ENCODE measurements at places on chromosomes 13 and 19.

GRCh38 chr19:55677572-55678028 lies 2.6 kb downstream of the EPN1 start:
- no peak for DNase-seq

GRCh38 chr13:43377149-43377548 lies 353.8 kb downstream of the DNAJC15 start:
- DNase-seq, result no peak

- DNase-seq, result no peak
Measured at GRCh38 chr19:11673608-11674041, 65.1 kb downstream of the ZNF823 start.

DNA sequence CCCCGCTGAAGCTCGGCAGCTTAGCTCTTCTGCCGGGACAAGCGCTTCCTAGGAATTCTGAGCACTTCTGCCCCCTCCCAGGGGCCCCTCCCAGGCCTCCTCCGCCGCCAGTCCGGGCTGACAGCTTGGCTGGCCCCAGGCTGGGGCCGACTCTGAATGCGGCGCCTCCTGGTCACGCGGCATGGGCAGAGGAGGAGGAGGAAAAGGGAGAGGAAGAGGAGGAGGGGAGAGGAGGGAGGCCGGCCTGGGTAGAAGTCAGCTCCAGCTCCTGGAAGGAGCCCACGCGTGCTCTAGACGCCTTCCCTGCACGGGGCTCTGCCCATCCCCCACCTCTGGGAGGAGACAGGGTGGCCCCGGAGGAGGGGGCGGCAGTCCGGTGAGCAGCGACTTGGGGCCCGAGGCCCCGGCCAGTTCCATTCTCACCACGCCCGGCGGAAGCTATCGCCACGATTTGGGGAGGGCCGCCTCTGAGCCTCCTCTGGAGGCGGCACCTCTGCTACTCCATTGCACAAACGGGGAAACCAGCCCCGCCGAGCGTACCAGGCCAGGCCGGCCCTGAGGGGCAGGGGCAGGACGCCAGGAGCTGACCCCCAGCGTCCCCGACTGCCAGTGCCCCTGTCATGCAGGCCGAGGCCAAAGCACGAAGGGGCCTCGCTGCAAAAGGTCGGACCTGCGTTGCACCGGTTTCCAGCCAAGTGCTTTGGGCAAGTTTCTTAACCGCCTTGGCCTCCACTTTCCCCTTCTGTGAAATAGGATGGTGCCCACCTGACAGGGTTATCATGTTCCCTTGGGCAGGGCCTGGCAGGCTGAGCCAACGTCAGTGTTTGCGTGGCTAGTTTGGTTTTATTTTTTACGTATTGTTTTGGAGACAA lies 31.6 kb downstream of the CCNE1 start:
- DNase-seq, result no peak

GRCh38 chr19:17026706-17027534 lies at the start of gene CPAMD8:
CPAMD8 (minus strand) TSS chr19:17026810; CDS start chr19:17026642, 168 bp downstream.
- DNase-seq, result no peak

DNA sequence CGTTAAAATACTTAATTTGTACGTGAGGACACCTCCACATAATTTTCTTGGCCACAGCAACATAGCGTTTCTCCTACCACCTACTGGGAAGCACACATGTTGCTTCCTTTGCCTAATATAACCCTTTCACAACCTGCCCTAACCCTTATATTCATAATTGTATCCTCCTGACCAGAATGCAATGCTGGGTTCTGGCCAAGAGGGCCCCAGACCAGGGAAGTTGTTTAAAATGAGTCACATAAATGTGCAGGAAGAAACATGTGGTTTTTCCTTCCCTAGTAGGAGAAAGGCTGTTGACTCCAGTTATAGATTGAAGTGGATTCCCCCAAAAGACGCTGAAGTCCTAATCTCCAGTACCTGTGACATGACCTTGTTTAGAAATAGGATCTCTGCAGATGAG lies 187.3 kb downstream of the NUFIP1 start:
- DNase-seq, result no peak

GRCh38 chr13:31093145-31093885 lies 68.4 kb downstream of the HSPH1 start:
- no peak for DNase-seq

DNA sequence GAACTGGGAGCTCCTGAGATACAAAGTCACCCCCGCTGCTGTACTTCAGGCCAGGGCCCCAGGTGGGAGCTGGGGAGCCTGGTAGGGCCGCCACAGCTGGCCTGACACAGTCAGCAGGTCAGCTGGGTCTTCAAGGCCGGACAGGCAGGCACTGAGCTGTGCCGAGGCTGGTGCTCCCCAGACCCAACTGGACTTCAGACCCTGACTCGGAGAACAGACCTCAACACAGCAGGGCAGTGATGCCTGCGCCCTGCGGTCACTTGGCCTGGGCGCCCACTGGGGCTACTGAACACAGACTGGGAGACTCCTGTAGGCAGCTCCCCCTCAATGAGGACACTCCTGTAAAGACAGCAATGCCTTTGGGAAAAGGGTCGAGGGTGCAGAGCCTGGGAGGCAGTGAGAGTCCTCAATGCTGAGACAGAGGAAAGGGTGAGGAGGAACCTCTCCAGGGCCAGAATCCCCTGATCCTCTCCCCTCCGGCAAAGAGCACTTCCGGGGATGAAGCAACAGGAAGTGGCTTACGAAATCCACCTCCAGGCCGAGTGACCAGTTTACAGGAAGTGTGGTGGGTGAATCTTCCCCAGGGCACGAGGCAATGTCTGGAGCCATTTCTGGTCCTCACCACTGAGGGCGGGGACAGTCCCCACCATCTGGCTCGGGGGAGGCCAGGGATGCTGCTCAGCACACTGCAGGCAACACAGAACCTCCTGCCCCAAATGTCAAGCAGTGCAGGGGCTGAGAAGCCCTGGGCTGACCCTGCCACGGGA lies 40.8 kb upstream of the ISYNA1 start:
- no peak for DNase-seq

- DNase-seq, result no peak
Measured at GRCh38 chr19:37966662-37967231, 59.7 kb downstream of the SIPA1L3 start.

DNA sequence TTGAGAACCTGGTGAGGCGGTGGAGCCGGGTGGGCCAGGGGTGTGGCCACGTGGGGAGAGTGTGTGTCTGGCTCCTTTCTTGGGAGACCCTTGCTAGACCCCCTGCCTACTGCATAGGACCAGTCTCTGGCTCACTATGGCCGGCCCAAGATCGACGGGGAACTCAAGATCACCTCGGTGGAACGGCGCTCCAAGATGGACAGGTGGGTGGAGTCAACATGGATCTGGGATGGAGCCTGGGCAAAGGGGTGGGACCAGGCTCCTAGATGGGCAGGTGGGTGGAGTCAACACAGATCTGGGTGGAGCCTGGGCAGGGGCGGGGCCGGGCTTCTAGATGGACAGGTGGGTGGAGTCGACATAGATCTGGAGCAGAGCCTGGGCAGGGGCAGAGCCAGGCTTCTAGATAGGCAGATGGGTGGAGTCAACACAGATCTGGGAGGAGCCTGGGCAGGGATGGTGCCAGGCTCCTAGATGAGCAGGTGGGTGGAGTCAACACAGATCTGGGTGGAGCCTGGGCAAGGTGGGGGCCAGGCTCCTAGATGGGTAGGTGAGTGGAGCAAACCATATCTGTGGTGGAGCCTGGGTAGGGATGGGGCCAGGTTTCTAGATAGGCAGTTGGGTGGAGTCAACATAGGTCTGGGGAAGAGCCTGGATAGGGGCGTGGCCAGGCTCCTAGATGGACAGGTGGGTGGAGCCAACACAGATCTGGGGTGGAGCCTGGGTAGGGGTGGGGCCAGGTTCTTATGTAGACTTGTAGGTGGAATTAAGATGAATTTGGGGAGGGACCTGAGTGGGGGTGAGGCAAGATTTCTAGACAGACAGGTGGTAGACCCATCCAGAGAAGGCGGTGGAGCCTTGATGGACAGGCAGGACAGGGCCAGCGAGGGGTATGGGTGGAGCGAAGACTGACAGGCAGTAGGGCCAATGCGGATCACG lies 56.5 kb downstream of the VAV1 start:
- no peak for DNase-seq

DNA sequence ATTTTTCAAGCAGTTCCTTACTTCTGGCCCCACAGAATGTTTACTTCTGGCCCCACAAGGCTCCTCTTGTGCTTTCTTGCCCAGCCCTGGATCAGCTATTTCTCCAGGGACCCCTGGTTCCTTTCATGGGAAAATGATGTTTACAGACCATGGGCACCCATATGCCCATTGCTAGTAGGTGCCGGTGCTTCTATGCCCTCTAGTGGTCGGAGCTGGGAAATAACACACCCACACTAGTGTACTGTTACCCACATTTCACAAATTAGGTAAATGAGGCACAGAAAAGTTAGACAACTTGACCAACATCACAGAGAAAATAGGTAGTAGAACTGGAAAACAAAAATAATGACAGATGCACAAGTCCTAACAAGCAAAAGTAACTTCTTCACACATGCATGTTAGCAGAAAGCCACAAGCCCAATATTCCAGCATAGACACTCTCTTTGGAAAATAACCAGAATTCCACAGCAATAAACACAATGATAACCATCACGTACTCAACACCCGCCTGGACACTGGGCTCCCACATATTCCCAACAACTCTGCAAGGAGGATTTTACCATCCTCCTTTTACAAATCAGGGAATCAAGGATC lies 1.3 kb upstream of the CEACAM6 start:
- DNase-seq, result peak; percentile 59

DNA sequence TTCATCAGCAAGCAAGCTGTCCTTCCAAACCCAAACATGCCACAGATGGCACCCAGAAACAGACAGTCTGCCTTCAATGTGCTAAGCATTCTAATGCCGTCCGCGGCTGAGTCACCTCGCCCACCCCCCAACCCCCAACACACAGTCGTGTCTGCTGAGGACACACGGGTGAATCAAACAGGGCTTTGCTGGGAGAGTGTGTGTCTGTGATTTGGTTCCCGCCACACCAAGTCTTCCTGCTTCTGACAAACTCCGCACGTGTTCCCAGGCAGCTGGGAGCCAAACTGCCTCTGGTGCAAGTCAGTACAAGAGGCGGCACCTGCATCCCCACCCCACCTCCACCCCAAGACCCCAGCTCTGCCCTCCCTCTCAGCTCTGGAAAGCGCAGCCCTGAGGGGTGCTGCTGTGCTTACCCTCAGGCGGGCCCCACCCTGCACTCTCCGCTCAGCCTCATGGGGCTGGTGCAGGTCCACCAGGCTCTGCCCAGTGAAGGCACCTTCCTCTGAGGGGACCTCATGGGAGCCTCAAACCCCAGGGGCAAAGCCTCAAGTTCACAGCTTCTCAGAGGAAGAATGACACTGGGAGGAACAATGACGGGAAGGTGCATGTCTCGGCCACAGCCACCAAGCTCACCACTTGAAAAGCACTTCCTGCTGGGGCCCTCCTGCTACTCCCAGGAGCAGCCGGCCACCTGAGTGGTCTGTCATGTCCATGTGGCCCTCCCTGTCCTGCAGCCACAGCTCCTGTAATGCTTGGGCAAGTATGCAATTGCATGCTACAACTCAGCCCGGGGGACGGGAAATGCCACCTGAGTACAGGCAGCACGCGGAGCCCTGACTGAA lies 15.0 kb upstream of the SLC35E1 start:
- no peak for DNase-seq

DNA sequence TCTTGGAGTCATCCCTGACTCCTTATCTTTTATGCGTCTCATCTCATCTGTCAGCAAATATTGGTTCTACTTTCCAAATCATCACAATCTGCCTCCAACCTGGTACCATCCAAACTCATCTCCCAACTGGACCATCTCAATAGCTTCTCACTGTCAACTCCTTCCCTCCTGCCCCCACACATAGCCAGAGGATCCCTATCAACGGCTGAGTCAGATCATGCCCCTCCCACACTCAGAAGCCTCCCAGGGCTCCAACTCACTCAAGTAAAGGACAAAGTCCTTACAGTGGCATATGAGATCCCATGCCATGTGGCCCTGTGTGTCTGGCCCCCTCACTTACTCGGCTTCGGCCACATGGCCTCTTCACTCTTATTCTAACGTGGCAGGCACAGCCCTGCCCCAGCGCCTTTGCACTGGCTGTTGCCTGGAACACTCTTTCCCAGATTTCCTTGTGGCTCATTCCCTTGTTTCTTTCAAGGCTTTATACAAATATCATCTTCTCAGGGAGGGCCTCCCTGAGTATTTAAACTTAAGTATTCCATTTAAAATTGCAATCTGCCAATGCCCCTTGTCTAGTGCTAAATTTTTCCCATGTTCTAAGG lies 4.3 kb downstream of the SPRED3 start:
- no peak for DNase-seq

GRCh38 chr19:10363789-10364281 lies 16.5 kb downstream of the TYK2 start:
- DNase-seq, result no peak

- no peak for DNase-seq
Measured at GRCh38 chr19:8108560-8109445, 40.6 kb downstream of the FBN3 start.

GRCh38 chr19:32403291-32403995 lies 2.1 kb upstream of the DPY19L3 start:
- DNase-seq, result no peak

- no peak for DNase-seq
Measured at GRCh38 chr19:50379602-50380001, 3.3 kb downstream of the NR1H2 start.

DNA sequence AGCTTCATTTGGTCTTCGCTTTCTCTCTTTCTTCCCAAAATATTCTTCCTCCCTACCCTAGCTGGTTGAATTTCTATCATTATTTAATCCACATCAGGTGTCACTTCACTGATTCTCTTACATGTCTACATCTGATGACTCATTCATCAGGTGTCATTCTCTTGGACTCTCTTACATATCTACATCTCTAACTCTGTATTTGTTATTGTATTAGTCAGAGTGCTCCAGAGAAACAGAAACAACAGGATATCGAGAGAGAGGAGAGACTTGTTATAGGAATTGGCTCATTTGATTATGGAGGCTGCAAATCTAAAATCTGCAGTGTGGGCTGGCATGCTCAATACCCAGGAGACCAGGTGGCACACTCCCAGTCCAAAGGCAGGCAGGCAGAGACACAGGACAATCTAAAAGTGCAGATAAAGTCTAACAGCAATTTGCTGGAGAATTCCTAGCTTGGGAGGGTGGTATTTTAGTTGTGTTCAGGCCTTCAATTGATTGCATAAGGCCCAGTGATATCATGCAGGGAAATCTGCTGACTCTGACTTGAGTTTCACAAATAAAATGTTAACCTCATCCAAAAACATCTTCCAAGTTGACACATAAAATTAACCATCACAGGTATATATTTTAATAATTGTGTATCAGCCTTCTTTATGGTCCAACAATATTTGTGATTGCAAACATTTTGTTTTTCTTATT lies 541.4 kb upstream of the SLITRK5 start:
- no peak for DNase-seq

DNA sequence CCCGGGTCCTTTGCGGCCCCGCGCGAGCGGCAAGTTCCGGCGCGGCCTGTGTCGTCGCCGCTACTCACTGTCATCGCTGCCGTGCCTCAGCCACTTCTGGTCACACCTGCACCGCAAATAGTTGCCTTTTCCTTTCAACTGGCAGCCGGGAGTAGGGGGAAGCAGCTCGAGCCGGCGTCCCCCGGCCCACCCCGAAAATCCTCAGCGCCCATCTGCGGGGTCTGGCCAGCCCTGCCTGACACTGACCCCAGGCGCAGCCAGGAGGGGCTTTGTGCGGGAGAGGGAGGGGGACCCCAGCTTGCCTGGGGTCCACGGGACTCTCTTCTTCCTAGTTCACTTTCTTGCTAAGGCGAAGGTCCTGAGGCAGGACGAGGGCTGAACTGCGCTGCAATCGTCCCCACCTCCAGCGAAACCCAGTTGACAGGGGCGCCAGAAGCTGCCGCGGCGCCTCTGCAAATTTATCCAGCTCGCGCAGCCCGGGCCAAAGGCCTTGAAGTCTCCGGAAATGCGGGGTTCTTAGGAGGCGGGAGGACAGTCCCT lies 1.7 kb downstream of the PDX1 start:
- DNase-seq, result no peak

Data from NCI-H1105 treated with DMSO at 0.1 percent for 48 hours (cell line).